Lung microvascular endothelial cell (primary cell): ENCODE measurements at places on chromosomes 7 and 10. TPM values are rescaled to one million over a fixed set of nuclear protein-coding genes. Genes with fewer than 3 reads are reported as not detected.

- no peak for DNase-seq
These were observed 75.2 kb upstream of the NPVF start for GRCh38 chr7:25303281-25304181.

The CCL24 gene
- total RNA-seq = not detected in 2 replicates

DNA sequence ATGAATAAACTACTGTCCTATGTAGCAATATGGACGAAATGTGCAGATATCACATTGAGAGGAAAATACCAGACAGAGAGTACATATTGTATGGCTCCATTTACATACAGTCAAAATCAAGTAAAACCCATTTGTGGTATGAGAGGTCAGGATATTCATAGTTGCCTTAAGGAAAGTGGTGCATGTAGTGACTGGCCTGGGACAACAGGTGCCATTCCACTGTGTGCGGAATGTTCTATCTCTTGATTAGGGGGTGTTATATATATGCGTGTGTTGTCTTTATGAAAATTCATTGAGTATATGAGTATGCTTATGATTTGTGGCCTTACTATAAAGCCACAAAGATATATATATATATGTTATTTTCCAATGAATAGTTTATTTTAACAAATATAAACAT lies 964.0 kb downstream of the SORCS3 start:
- no peak for DNase-seq

GRCh38 chr7:38909870-38910269 lies 879 bp upstream of the VPS41 start:
- no peak for DNase-seq

DNA sequence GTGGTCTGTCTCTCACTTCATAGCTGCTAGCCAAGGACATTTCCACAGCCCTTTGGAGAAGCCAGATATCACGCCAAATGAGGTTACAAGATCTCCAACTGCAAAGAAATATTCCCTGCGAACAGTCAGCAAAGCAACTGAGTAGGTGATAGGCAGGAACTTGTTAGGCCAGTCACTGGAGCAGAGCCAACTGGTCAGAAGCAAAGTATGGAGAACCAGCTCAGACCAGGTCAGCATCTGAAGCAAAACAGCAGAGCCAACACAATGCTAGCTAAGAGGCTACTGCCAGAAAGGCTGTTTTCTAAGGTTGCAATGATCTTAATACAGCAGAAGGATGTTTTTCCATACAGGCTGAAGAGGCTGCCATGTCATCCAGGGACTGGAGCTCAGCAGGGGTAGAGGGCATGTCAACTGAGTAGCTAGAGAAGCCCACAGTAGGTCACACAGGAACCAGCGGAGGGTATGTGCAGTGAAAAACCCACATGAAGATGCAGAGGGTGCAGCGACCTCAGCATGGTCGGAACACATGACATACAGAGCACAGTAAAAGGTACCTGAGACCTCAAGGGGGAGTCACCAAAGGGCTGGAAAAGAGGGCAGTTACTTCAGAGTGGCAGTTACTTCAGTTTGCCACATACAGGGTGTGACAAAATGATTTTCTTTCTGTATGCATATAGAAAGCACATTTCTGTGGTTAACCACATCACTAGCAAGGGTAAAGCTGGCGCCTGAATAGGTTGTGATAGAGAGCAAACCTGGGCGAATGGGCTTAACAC lies 8.9 kb downstream of the SEC31B start:
- DNase-seq = no peak

The CFAP69 gene
- total RNA-seq = 0.40 and 0.44 TPM in 2 replicates

DNA sequence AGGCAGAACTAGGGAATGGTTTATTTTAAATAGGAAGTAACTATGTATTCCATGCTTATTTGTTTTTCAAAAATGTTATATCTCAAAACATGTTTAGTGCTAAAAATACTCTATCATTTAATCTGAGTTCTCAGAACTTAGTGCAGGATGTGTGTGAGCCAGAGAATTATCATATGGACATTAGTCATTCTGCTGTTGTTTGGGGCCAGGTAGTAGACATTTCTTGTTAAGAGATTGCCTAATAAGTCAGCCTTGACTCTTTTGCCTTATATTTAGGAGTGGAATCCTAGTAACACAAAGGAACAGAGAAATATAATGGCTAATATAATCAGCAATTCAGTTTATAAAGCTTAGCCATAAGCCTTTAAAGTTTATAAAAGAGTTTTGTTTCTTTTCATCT lies 149.8 kb downstream of the CCSER2 start:
- DNase-seq = peak; percentile 8

- DNase-seq = no peak
These were observed 79.0 kb upstream of the PLXNA4 start for GRCh38 chr7:132655131-132655727.

DNA sequence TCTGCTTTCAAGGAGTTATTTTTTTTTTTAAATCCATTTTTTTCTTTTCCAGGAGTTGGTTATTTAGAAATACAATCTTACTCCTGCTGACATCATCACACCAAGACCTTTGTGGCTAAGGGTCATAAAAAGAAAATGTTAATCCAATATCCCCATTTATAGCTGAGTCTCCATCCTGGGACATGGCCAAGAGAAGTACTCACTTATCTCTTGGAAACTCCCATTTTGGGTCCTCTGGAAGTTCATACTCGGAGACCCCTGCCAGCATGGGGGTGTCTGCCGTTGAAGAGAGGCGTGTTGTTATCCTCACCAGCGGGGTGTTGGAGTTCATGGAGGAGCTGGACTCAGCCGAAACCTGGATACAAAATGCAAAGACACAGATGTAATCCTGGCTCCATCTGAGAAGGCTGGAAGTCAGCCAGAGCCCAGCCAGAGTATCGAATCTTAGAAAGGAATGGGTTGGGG lies 94.6 kb downstream of the FGFR2 start:
- no peak for DNase-seq

DNA sequence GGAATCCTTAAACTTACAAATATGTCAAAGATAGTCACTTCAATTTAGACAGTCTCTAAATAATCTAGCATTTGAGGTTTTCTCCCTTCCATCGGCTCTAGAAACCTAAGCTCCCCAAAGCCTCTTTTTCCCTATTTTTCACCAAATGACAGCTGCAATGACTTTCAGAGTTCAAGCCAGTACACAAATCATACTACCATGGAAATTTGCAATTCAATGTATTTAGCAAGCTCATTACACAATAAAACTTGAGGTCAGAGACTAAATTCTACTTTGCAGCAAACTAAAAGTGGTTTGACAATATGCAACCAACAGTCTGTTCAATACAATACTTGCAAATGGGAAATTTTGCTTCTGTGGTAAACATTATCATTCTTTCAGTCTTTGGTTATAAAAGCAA lies 80.3 kb downstream of the SKIDA1 start:
- DNase-seq = no peak

DNA sequence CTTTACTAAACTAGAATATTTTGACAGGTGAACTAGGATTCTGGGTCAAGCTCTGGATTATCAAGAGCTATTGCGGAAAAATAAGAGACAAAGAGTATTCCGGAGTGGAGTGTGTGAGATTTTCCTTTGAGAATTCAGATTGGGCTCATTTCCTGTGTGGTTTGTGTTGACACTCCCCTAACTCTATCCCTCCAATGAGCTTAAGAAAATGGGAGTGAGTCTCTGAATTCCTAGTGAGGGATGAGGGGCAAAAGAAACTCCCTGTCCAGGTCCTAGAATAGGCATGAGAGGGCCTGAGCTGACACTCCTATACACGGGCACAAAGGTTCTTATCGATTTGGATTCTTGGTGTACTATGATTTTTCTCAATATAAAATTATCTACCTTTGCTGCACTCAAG lies 10.2 kb downstream of the KLF14 start:
- DNase-seq = no peak

DNA sequence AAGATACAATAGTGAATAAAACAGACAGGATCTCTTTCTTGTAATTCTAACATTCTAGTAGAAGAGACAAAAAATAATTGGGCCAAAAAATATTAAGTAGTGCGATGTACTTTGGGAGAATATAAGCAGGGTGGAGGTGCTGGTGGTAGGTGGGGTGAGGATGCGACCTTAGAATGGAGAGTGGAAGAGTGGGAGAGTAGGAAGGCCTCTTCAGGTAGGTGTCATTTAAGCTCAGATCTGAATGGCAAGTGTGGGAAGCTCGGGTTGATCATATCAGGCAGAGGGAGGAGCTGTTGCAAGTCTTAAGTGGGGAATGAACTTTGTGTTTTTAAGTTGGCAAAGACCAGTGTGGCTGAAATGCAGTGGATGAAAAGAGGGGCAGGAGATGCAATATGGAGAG lies 3.8 kb upstream of the IFRD1 start:
- DNase-seq = no peak

- no peak for DNase-seq
These were observed 287.1 kb upstream of the CELF2 start for GRCh38 chr10:10730471-10731043.

DNA sequence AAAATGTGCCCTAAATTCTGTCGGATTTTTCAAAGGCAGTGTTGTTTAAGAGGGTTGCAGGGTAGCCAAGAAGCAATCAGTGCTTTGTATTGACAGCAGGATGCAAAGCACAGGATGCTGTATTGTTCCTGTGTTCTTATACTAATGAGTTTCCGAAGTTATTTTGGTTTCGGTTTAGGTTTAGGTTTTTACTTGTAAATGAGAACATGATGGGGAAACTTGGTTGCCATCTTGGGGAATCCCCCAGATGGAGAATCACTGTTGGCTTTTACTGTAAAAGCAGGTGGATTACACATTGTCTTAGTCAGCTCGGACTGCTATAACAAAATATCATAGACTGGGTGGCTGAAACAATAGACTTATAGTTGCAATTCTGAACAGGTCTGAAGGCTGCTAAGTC lies 72.1 kb downstream of the INHBA start:
- peak; percentile 83 for DNase-seq

The FXYD4 gene
- total RNA-seq = not detected in 2 replicates

DNA sequence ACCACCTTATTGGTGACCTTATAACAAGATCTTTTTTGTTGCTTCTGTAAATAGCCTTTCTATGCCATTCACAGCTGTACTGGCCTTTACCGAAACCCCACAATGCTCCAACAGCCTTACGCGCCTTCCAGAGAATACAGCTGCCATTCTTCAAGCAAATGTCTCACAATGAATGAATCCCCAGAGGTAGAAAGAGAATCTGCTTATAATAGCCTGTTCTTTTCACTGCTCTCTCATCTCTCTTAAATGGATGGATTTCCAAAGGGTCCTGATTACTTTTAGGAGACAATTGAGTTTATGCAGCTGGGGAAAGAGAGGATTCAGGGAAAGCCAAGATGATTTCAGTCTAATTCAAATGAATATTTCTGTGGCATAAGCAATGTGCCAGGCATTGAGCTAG lies 183.1 kb upstream of the PDE1C start:
- no peak for DNase-seq

GRCh38 chr10:130358981-130359650 lies 222.9 kb downstream of the GLRX3 start:
- DNase-seq = no peak

- DNase-seq = no peak
These were observed 31.0 kb upstream of the STARD3NL start for GRCh38 chr7:38147005-38147404.

The XRCC2 gene
- total RNA-seq = 1.2 and 1.7 TPM in 2 replicates

The ICA1 gene
- 21.4 and 28.4 TPM in 2 replicates for total RNA-seq

DNA sequence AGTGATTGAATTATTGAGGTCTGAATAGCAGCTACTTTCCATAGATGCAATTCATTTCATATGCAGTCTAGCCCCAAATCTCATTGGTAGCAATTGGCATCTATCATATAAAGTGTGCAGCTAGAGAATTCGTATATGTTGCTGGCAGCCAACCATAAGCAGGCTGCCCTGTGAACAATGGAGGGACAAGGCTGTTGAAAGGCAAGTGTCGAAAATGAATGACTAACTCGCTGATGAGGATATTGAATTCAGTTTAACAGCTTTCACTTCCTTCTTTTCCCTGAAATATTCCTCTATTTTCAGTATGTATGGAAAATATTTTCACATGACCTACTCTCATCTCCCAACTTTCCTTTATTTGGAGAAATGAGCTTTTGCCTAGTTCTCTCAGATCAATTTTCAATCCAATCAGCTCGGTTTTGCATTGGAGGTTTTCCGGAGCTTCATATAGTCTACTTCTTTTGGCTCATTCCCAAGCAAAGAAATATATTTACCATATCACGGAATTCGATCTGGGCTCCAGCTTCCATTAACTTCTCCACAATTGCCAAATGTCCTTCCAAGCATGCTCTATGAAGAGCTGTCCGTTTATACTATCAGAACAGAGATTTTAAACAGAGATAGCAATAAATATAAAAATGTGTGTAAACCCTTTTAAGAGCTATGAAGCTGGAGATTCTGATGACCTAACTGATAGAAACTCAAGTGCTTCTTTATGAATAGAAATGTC lies 3.5 kb downstream of the ANKRD1 start:
- peak; percentile 87 for DNase-seq

The HMX3 gene
- total RNA-seq = not detected in 2 replicates

The TM9SF3 gene
- 63.9 and 86.7 TPM in 2 replicates for total RNA-seq

- DNase-seq = no peak
These were observed 14.0 kb downstream of the FAM241B start for GRCh38 chr10:69643779-69644657.

The NOM1 gene
- total RNA-seq = 15.1 and 16.8 TPM in 2 replicates

DNA sequence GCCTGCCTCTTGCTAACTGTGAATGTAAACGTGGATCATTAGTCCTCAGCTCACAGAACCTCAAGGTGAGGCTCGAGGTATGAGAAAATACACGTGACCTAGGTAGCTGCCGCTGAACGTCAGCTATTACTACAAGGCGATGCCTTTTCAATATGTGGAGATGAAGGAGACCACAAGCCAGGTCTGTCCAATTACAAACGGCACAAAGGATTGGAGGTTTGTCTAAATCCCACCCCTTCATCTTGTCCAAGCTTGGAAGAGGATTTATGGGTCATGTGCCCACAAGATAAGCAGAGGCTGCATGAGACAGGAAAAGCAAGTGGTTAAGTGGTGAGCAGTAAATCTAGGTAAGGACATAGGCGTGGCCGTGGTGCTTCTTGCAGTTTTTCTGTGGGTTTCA lies 3.4 kb downstream of the H2BK1 start:
- DNase-seq = no peak

DNA sequence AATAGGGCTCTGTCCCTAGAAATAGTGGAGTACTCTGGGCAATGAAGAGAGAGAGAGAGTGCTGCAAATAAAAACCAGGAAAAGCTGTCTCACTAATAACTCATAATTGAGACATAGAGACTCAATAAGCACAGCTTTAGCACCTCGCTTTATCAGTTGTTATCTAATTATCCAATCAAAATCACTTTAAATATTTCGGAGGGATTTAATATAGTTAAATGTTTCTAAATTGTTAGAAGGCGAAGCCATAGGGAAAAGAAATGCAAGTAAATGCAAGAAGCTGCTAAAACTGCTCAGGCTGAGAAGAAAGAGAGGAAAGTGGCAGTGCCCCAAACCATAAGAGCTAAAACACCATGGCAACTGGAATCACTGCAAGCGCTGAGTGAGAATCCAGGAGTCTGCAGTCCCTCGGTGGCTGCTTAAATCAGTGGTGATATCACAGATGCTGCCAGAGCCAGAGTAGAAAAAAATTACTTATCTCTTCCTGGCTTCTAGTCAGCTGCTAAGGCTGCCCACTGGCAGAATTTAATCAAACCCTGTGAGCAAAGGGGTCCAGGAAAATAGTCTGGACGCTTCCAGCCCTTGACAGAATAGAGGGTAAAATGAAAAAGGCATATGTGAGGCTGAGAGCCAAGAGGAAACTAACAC lies 150.4 kb upstream of the CHRM2 start:
- DNase-seq = no peak

GRCh38 chr7:5303061-5303460 lies 20.3 kb downstream of the SLC29A4 start:
- DNase-seq = no peak

The MSMB gene
- total RNA-seq = not detected in 2 replicates
